ENCODE measurements at places on chromosomes 7 and 10. TPM values are rescaled to one million over a fixed set of nuclear protein-coding genes. Genes with fewer than 3 reads are reported as not detected.

Gene ZNF775
- 8.4 TPM for total RNA-seq

Gene ATP6V0A4
- total RNA-seq = not detected

Gene SLC18A3
- 0.07 TPM for total RNA-seq

Gene GRM3
- total RNA-seq = 2.1 TPM

Gene DENND11
- 18.5 TPM for total RNA-seq

Gene CALHM3
- total RNA-seq = not detected

Measured in uterus (tissue), 4 donors.